ENCODE measurements at places on chromosomes 5 and 9.

DNA sequence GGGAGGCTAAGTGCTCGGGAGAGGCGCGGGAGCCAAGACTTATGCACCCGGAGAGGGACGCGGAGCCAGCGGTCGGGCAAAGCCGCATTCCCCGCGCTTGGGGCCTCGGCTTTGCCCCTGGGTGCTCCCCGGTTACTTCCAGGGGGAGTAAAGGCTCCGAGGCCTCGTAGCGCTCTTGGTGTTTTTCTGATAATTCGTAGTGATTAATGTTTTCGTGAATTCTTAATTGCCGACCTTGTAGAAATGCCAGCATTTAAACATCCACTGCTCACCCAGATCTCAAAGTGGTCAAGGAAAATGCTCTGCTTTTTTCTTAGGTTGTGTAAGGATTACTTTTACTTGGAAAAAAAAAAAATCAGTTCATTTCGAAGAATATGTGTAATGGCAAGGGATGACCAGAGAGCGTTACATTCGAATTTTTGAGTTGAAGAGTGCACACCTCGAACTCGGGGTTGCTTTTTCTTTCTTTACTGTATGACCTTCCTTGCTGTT lies 654 bp upstream of the TUT7 start:
- DNase-seq, result no peak

DNA sequence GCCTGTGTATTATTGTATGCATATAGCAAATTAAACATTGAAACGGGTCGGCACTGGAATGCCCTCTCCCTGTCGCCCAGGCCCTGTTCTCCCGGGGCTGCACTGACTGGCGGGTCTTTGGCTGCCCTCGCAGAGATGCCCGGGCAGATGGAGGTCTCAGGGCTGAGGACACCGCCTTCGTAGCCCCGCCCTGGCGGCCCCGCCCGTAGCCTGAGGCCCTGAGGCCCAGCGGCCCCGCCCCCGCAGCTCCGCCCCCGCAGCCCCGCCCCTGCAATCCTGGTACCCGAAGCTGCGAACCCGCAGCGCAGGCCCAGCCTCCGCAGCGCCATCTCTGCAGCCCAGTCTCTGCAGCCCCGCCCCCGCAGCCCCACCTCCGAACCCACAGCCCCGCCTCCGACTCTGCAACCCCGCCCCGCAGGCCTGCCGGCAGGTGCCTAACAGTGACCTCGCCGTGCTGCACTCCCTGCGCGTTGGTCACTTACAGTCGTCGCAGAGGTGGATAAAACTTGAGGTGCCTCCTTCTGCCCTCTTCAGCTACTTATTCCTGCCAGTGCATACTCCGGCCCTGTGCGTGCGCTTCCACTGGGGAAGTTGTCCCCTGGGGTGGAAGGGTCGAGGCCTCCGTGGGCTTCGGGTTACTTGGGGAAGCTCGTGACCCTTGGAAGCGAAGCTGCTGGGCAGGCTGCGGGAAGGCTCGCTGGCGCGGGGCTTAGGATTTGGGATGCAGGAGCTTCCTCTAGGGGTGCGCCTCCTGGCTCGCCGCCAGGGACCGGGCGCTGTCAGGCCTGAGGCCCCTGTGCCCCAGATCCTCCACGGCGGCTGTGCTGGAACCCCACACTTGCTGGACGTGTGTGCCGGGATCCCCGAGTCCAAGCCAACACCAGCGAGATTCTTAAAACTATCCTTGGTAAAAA lies 72.3 kb downstream of the ICE1 start:
- peak; percentile 86 for DNase-seq

DNA sequence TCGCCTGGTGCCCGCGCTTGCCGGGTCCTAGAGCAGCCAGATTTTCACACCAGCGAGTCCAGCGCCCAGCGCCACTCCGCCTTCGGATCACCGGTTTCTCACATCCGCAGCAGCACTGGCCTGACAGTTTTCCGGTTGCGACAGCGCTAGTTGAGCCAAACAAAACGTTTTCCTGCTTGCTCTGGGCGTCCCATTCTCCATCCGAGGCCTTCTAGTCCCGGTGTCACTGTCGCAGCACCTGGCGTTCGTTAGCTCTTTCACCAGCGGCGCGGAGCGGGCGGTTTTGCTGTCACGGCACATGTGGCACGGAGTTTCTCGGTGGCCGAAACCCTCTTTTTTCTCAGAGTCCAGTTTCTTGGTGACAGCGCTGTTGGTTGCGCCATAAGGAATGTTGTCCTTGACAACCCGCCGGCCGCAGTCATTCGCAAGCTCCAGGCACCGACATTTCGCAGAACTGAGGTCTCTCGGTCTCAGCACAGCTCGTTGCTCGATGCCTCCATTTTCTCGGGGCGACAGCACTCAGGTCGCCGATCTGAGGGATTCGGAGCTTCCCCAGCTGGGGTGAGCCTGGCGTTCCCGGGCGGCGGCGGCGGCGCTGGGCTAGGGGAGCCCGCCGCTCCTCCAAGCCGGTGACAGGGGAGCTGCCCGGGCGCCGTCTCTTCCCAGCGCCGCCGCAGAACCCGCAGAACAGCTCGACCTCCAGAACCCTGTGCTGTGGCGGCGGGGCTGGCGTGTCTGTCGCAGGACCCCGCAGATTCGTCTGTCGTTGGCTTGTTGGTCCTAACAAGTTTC lies 47.8 kb downstream of the ANXA2R start:
- peak; percentile 85 for DNase-seq

GRCh38 chr9:127177665-127178265 lies 55.3 kb upstream of the ANGPTL2 start:
- no peak for DNase-seq

GRCh38 chr9:137319739-137320551 lies 17.9 kb upstream of the NRARP start:
- no peak for DNase-seq

- no peak for DNase-seq
These were observed 3.6 kb upstream of the IL4 start for GRCh38 chr5:132669966-132670882.

GRCh38 chr5:169728-170094 lies 21.6 kb upstream of the LRRC14B start:
- no peak for DNase-seq

DNA sequence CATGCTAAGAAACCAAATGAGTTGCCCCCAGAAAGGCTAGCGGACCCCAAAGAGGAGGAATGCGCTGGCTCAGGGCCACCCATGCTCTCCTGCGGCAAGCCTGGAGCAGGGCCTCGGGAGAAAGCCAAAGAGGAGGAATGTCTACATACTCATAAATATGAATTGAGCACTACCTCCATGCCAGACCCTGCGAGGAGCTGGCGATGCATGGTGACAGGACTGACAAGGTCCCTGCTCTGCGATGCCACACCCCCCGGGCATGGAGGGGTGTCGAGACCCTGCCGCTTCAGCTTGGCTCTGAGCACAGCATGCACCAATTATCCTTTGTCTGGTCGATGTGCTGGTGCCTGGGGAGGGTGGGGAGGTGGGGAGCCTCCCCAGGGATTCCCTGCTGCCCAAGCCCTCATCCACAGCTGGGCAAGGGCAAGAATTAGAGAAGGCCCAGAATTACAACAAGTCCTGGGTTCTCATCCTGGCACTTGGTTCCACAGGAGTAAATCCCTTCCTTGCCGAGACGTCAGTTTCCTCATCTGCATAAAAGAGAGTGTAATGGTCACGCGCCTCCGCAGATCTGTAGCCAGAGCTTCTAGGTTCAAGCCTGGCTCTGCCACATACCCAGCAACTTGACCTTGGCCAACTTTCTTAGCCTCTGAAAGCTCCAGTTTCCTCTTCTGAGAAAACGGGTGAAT lies 74.4 kb downstream of the FAM114A2 start:
- no peak for DNase-seq

- DNase-seq, result no peak
These were observed 25.5 kb downstream of the ABHD17B start for GRCh38 chr9:71885467-71885866.

GRCh38 chr9:16848179-16848578 lies 22.3 kb downstream of the BNC2 start:
- no peak for DNase-seq

GRCh38 chr5:37703841-37704241 lies 136.0 kb downstream of the GDNF start:
- DNase-seq, result no peak

DNA sequence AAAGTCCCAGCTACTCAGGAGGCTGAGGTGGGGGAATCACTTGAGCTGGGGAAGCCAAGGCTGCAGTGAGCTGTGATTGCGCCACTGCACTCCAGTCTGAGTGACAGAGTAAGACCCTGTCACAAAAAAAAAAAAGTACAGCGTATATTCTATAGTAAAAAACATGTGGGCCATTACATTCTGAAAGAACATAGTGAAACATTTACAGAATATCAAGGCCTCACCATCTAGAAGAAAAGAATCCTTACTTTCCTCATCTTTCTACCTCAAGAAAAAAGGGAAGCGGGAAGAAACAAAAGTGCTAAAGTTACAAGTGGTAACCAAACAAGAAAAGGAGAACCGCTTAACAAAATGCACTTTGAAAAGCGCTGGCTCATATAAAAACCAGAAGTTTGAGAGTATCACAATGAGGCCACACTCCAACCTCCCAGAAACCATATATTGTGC lies 5.7 kb upstream of the SYK start:
- DNase-seq, result no peak
